Fibroblast of skin of right quadriceps (primary cell): ENCODE measurements at places on chromosomes 4 and X.

GRCh38 chr4:179392787-179393186, 1950.5 kb upstream of the AGA start:
- DNase-seq, result no peak

DNA sequence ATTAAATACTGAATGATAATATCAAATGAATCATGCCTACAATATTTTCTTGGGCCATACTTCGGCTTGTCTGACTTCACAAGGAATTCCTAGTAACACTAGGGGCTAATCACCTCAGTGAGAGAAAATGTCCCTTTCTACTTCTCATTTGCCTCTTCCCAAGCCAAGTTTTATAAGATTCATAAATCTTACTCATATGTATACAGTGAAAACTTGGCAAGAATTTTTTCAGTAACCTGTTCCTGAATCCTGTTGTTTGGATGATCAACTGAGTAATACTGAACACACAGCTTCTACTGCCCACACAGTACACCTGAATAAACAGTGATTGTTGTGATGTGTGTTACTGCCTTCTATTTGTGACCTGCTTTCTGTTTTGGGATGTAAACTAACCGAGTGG, 16.5 kb downstream of the TMPRSS11E start:
- DNase-seq, result peak; percentile 4

GRCh38 chr4:92175250-92175649, 128.5 kb upstream of the GRID2 start:
- DNase-seq, result no peak

DNA sequence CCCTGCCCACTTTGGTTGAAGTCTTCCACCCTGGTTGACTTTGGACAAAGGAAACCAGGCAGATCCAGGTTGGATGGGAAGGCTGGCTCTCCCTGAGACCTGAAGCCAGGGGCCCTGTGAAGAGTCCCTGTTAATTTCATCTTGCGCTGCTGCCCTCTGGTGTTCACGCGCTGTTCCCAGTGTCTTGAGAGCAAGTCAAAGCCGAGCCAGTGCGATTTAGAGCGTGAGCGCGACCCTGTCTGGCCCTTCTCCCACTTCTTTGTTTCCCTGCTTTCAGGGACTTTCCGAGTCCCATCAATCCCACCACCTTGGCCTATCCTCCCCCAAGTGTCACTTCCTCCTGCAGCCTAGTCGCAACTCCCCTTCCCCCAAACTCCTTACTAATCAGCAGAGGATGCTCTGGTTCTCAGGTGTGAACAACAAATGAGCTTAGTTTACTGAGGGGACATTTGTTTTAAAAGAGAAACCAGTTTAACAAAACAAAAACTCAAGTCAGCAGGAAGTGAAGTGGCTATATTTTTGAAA, 25.8 kb upstream of the CHRNA9 start:
- DNase-seq, result peak; percentile 78

- DNase-seq, result no peak
Observed at GRCh38 chr4:145436796-145437195, 44.9 kb upstream of the SMAD1 start.
